ENCODE measurements at places on chromosomes 1 and 21.
A peak's percentile ranks its signal among the peaks of the same experiment; 100 is the strongest.

- DNase-seq: peak; percentile 50
Measured at GRCh38 chr1:42176902-42177519, 12.5 kb upstream of the GUCA2A start.

DNA sequence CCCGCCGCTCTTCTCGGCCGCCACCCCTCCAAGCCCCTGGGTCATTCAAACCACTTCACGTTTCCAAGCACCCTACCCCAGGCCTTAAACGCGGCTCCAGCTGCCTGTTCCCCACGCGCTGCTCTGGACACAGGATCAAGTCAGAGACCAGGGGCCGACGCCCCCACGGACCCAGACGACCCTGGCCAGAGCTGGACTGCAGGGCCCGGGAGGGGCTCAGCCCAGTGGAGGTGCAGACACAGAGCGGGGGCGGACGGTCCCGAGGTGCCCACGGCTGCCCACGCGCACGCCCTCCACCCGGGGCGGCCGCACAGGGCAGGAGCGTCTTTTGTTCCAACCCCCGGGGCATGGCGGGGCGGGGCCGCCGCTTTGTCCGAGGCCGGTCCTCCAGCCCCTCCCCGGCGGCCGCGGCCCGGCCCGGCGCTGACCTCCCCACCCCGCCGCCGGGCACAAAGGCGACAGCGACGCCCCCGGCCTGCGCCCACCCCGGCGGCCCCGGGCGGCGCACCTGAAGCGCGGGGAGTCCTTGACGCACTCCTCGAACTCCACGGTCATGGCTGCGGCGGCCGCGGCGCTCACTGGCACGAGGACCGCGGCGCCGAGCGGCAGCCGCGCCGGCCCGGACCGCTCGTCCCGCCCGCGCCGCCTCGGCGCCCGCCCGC, 338 bp downstream of the ACAP3 start:
- peak; percentile 68 for DNase-seq

GRCh38 chr1:6508154-6508815, 16.8 kb upstream of the PLEKHG5 start:
- no peak for DNase-seq

- no peak for DNase-seq
Measured at GRCh38 chr1:184535191-184535970, 148.6 kb downstream of the C1orf21 start.

DNA sequence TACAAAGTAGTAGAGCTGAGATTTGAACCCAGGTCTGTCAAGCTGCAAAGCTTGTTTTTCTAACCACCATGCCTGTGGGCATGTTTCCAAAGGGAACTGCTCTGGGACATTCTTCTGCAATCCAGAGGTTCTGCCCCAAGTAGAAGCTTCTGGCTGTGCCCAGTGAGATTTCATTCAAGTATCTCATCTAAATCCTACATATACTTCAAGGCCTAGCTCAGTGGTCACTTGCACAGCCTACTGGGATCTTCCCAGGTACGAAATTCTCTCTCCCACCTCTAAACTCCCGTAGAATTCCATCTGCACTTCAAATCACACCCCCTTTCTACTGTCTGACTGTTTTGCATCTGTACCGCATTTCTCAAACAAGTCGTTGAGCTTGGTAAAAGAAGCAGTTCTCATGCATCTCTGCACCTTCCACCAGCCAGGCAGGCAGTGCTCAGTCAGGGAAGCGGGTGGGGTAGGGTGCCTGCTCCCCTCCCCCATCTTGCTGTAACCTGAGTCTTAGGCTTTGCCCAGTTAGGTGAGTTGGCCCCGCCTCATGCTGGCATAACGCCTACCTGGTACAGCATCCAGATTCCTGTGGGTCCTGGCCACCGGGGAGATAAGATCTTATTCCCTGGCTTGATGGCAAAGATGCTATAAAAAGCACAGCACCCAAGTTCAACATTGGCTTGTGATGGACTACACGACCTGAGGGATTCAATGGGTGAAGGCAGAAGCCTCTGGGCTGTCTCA, 13.5 kb downstream of the SLC9A1 start:
- no peak for DNase-seq

DNA sequence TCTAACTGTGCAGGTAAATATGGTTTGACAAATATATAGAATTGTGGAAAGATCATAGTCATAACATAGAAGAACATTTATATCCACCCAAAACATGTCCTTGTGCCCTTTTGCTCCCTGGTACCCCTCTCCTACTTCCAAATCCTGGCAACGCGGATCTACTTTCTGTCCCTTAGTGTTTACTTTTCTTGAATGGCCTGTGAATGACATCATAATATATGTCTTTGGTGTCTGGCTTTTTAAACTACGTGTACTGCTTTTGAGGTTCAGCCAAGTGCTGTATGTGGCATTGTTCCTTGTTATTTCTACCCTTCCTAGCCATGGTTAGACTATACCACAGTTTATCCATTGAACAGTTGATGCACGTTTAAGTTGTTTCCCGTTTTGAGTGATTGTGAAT, 155.6 kb downstream of the SDCCAG8 start:
- no peak for DNase-seq

GRCh38 chr1:54609301-54609921, 13.9 kb downstream of the FAM151A start:
- DNase-seq: no peak

GRCh38 chr1:91712393-91712792, 173.6 kb downstream of the TGFBR3 start:
- DNase-seq: no peak

DNA sequence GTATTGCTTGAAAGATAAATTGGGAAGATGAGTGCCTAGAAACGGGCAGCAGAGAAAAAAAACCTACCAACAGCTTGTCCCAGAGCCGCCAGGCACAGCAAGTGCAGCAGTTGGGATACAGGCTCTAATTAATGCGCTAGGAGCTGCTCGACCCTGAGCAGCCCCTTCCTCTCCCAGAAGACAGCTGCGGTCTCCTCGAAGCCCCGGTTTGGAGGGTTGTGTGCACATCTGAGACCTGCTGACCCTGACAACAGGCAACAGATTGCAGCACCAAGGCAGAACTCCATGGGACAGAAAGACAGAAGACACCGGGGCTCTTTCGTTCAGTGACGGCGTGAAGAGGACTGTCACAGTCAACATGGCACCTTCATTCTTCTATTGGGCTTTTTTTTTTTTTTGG, 101.4 kb downstream of the TSEN15 start:
- DNase-seq: no peak

- DNase-seq: peak; percentile 72
Measured at GRCh38 chr1:248838357-248839167, 538 bp downstream of the ZNF672 start.

GRCh38 chr1:55081188-55081904, 42.0 kb downstream of the PCSK9 start:
- peak; percentile 2 for DNase-seq

DNA sequence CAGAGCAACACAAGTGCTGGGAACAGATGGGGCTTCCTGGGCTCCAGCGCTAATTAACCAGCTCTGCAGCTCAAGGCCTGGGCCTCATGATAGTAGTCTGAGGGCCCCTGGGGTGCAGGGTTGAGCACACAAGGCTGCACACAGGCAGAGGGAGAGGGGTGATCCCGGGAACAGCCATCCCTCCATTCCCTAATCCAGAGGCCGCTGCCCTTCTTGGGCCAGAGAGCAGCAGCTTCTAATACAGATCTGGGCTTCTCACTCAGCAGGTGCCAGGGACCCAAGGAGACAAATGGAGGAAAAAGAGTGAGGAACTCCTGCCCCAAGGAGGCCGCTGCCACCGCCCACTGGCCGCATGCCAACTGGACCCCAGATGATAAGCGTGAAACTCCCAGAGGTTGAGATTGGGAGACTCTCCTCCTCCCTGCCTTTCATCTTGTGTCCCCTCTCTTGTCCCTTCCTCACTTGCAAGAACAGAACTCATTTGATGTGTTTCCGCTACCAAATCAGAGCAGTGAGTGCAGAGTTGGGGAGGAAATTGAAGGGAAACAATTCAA, 58.0 kb upstream of the IFNAR2 start:
- no peak for DNase-seq

DNA sequence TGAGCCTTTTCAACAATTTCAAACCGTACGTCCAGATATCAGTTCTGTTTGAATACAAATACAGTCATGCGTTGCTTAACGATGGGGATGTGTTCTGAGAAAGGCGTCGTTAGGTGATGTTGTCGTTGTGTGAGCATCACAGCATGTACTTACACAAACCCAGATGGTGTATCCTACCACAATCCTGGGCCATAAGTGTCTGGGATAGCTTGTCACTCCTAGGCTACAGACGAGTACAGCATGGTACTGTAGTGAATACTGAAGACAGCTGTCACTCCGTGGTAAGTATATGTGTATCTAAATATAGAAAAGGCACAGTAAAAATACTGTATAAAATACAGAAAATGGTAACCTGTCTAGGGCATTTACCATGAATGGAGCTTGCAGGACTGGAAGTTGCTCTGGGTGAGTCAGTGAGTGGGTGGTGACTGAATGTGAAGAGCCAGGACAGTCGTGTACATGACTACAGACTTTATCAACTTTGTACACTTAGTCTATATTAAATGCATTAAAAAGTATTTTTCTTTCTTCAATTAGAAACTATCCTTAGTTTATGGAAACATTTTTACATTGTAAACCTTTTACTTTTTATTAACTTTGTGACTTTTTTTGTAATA, 10.5 kb upstream of the OR2W3 start:
- no peak for DNase-seq

DNA sequence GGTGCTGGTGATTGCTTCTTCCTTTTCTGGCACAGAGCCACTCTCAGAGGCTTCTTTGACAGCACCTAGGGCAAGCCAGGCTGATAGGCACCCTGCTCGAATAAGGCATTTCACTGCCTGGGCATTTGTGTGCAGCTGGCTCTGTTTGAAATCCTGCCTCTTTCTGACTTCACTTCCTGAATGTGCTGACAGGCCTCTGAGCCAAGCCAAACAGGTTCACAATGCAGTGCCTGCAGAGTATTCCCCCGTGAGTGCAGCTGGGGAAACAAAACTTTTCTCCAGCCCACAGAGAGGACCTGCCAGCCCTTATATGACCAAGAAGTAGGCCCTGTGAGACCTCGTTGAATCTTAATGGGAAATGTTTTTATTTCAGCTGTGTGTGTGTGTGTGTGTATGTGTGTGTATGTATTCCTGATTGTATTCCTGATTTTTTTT, 10.4 kb downstream of the JUN start:
- no peak for DNase-seq

DNA sequence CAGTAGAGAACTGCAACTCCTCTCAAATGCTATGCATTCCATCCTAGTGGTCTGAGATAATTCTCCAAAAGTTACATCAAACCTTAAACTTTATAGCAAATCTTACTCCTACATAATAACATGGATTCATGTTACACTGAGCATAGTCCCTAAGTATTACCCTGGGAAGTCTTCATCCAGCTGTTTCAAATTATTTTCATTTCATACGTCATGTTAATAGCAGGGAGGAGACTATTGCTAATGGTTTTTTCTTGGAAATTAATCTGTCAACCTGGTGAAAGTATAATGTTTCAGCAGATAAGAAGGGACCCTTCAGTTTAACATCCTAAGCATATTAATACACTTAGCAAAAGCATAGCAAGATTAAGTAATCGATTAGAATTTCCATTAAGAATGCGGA, 318.1 kb downstream of the USP25 start:
- no peak for DNase-seq

GRCh38 chr1:53165408-53165961, 23.0 kb upstream of the SLC1A7 start:
- no peak for DNase-seq

- DNase-seq: peak; percentile 85
Measured at GRCh38 chr1:24186993-24187790, at the start of gene IFNLR1. Gene IFNLR1, minus strand, starts transcription at chr1:24187289. Its CDS starts 41 bp downstream, at chr1:24187248.

- DNase-seq: no peak
Measured at GRCh38 chr1:189269011-189269410, 1208.7 kb downstream of the BRINP3 start.

GRCh38 chr1:178716111-178716510, 8.9 kb upstream of the RALGPS2 start:
- no peak for DNase-seq

DNA sequence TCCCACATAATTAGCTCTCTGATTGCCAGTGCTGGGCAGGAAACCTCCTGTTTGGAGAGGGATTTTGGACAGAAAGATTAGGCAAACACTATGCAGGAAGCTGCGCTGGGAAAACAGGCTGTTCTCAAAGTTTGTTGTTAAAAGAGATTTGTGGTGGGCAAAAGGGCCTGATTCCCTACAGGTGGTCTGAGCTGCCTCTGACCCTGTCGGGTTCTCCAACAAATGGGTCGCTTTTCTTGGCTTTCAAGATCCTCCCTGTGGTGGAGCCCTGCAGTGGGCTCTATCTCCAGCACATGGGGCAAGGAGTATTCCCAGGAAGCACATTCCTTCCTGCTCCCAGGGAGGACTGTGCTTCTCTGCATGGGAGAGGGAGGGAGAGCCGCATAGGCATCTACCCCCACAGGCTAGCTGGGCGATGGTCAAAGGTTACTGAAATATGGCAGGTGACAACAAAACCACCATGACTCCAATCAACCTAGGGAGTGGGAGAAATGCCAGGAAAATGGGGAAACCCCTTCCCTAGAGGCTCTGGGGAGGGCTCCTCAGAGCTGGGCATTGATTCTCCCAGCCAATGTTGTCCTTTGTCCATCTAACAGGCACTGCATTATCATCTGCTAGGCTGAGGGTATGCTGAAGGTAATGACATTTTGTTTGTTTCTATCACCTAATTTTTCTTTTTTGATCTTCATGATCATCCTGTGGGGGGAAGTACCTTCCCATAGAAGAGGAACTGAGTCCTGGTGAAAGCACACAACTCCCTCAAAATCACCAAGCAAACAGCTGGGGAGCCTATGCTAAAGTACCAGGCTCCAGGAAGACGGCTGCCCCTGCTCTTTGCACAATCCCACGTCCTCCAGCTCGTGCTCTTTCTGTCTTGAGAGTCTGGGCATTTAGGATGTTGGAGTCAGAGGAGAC, 85.3 kb downstream of the PLXNA2 start:
- no peak for DNase-seq

DNA sequence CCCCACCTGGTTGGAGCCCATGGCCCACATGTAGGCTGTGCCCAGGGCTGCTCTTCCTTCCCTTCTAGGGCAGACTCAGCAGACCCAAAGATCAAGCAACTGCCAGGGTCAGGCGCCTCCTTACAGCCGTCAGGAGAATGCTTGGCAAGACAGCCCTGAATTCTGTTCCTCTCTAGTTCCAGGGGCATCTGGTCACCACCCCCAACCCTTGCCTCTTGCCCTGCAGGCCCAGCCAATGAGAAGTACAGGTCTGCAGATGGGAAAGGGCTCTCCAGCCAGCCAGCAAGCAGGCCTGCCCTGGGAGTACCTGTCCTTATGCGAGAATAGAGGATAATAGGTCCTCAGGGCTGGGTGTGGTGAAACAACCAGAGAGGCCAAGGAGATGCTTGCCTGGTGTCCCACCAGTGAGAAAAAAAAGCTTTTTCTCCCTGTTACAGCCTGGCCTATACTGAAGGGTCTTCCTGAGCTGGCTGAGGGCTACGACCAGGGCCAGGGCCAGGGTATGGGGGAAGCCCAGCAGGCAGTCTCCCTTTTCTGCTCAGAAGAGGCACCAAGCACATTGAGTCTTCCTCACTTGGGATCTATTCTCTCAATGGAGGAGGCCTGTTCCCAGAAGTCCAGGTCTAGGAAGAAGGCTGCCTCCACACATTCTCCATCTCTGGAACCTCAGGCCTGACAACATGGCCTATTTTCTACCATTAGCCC, 31.4 kb downstream of the NAV1 start:
- no peak for DNase-seq
